ENCODE measurements at places on chromosomes 3 and 15.

DNA sequence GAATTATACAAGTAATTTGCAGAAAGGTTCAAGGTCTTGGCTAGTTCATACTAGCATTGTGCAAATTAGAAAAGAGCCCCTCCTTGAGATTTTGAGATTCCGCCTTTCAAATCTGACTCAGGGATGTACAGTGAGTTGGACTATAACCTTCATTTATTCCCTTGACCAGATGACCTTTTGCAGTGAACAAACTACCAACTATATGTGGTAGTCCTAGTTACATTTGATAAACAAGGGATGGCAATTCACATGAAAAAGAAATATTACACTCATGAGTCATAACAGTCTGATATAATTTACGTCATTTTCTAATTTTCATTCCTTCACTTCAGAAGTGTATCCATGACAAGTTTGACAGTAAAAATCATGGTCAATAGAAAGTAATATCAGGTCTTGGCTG lies 860.4 kb downstream of the ROBO1 start:
- no peak for DNase-seq

GRCh38 chr3:69009559-69010410 lies 3.7 kb downstream of the EOGT start:
- no peak for DNase-seq

- DNase-seq: no peak
Observed at GRCh38 chr3:23607184-23607847, 198.4 kb upstream of the UBE2E1 start.

- DNase-seq: no peak
Observed at GRCh38 chr15:89143503-89144162, 55.4 kb downstream of the ABHD2 start.

DNA sequence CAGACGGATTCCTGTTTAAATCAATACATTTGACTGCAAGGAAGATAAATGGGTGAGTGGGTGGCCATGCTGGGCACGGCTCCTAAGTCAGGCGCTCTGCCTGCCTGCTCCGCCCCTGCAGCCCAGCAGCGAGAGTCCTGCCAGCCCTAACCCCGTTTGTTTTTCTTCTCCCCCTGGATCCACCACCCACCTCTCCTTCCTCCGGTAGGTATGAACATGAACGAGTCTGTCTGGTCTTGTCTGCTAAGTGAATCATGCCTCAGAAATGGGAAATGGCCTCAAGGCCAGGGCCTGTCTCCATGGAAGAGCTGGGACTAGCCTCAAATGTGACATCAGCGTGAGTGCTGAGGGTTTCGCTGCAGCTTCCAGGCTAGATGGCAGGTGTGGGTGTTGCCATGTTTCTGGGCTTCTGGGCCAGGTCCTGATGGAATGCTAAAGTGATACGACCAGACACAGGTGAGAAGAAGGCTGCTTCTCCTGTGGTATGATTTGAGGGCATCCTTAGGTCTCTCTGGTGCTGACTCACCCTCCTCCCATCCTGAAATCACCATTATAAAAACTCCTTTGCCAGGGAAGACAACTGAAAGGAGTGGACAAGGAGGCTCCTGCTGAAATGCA lies 5.6 kb upstream of the FEM1B start:
- DNase-seq: no peak

- no peak for DNase-seq
Observed at GRCh38 chr15:50116477-50116876, 2.6 kb downstream of the ATP8B4 start.

GRCh38 chr15:92914103-92914499 lies 14.0 kb downstream of the CHD2 start:
- DNase-seq: no peak

DNA sequence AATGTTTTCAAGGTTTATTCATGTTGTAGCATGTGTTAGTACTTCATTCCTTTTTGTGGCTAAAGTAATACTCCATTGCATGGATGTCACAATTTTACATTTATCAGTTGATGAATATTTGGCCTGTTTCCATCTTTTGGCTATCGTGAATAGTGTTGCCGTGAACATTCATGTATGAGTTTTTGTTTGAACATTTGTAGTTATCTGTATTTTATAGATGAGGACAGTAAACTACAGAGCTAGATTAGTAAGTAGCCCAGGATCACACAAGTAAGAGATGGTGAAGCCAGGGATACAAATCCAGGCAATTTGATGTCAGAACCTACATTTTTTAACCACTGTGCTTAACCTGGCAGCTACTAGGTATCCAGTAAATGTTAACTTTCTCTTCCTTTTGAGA lies 63.2 kb downstream of the ASTE1 start:
- no peak for DNase-seq

GRCh38 chr15:91880373-91880772 lies 26.9 kb downstream of the SLCO3A1 start:
- no peak for DNase-seq

DNA sequence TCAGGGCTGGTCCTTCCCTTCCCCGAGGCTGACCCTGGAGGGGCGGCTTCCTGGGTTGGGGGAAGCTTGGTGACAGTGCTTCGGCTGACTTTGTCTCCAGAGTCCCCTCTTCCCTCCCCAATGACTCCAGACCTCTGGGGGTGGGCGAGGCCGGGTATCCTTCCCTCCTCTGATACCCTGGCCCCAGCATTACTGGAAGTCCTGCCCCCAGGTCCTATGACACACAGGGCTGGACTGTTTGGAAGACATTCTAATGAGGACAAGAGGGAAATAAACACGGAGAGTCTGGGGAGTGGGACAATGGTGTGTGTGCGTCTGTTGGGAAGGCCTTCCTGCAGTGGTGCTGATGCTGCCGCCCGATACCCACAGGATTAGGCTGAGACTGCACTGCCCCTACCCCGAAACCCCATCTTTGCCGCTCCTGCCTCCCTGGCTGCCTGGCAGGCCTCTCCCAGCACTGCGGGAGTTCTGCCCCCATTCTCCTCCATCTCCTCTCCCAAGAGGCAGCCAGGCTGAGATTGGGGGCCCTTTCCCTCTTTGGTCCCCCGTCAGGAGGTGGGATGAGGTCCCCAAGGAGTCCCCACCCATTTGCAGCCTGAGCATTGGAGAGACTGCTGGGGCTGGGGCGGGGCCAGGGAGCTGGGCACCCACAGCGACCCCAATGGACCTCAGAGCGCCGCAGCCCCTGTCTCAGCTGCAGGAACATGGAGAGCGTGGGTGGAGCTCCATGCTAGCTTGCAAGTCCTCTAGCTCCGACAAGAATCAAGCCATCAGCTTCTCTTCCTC lies 29.7 kb upstream of the FBLN2 start:
- no peak for DNase-seq

GRCh38 chr3:141401573-141402475 lies 33.5 kb downstream of the ZBTB38 start:
- DNase-seq: peak; percentile 10

- no peak for DNase-seq
Observed at GRCh38 chr3:62128051-62128450, 245.3 kb downstream of the FEZF2 start.

GRCh38 chr3:13007251-13007941 lies 65.8 kb downstream of the IQSEC1 start:
- DNase-seq: no peak

Data from stimulated activated CD4-positive, alpha-beta T cell treated with anti-CD3 and anti-CD28 coated beads, Interleukin-1b, Interleukin-23, amount 100 ng/mL, for 1 hour (primary cell).